ENCODE measurements at places on chromosomes 5 and 9.

GRCh38 chr9:68446836-68447235 is 90.4 kb downstream of the PGM5 start:
- no peak for DNase-seq

- no peak for DNase-seq
Observed at GRCh38 chr5:100654895-100655294, 119.7 kb downstream of the FAM174A start.

DNA sequence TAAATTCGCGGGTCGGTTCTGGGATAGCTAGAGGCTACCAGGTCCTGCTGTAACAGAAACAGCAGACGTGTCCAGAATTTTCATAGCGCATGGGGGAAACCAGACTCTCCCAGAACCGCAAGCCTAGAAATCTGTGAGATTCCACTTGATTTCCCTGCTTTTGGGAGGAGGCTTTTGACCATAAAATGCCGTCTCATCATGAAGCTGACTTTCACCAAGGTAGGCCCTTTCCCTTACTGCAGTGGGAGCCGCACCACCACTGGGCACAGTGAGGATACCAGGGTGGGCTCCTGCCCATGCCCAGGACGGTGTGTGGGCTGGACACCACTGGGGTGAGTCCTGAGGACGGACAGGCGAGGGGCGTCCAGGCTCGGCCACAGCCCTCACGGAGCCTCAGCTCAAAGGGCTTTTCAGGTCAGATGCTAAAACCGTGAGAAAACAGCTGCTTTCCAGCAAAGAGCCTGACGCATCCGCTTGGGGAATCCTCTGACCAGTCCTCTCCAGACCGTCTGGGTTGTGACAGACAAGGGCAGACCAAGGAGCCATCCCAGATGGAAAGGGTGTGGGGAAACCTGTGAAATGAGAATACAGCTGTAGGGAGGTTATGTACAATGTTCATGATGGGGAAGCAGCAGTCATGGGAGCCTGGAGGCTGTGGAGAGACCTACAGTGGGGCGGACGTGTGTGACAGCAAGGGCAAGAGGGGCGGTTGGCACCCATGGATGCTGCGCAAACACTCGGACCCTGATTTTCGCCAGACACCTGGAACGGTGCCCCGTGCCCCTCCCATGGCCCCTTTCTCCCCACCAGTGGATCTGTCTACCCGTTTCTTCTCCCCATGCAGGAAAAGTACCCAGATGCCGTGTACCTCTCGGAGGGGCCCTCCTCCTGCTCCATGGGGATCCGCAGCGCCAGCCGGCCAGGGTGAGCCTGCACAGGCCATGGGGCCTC is 59.2 kb downstream of the IPPK start:
- no peak for DNase-seq

GRCh38 chr5:7673658-7674057 is 177.3 kb downstream of the CFAP90 start:
- DNase-seq, result no peak

Measured in stimulated activated CD8-positive, alpha-beta memory T cell treated with anti-CD3 and anti-CD28 coated beads, Interleukin-15, amount 100 ng/mL, for 4 hours (primary cell).